Activated CD4-positive, CD25-positive, alpha-beta regulatory T cell (primary cell): ENCODE measurements at places on chromosomes 13 and 19.

DNA sequence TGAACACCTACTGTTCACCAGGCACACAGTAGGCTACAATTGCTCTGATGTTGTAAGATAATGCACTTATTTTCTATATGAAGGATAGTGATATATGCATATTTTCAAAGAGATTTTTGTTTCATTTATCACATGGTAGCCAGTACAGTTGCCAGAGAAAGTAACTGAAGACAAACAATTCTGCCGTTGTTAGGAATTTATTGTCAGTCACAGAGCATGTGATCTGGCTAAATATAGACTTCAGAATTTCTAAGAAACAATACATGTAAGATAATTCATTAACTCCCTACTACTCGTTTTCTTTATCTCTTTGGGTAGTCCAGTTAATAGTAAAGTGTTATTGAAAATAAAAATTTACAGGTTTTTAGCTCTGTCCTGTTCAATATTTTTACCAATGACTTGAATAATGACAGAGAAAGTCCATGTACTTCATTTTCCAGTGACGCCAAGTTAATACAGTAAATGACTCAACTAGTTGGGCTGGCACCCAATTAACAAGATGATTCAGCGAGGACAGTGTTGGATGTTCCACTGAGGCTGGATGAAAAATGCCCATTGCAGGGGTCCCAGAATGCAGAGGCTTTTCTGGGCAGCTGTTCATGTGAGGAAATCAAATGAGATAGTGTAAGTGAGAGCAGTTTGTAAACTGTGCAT, 35.6 kb downstream of the GJA3 start:
- DNase-seq = no peak

DNA sequence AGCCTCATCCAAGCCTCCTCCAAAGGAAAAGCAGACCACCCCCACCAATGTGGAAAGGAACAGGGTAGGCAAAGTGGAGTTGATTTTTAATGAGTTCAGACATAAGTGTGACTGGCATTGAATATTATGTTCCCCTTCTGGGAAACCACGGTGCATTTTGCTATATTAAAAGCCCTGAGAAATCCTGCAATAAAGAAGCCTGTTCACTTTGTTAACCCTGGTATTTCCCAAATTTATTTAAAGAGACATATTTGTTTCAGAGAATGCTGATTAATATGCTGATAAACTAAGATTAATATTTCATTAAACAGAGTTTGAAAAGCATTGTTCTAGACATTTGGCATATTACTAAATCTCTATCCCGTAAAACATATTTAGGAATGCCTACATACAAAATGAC, 151.4 kb downstream of the FGF14 start:
- DNase-seq = no peak

- DNase-seq = no peak
Observed at GRCh38 chr13:78046331-78046730, 127.7 kb upstream of the EDNRB start.

GRCh38 chr19:58575183-58576041, 2.3 kb upstream of the MZF1 start:
- DNase-seq = no peak

- DNase-seq = no peak
Observed at GRCh38 chr19:44648631-44649251, 5.0 kb downstream of the PVR start.
